ENCODE measurements at places on chromosomes 1 and 21.

- no peak for DNase-seq
- peaks cover 4% of the 10 kb centered on the region for H3K27me3 ChIP-seq
- H3K27ac ChIP-seq: peak overlapping the region; percentile 27
- peaks cover 27% of the 10 kb centered on the region for H3K4me1 ChIP-seq
- peaks cover 19% of the 10 kb centered on the region for H3K36me3 ChIP-seq
- no peak overlapping the region for H3K4me3 ChIP-seq
These were observed 25.6 kb upstream of the JUN start for GRCh38 chr1:58809325-58810010.

DNA sequence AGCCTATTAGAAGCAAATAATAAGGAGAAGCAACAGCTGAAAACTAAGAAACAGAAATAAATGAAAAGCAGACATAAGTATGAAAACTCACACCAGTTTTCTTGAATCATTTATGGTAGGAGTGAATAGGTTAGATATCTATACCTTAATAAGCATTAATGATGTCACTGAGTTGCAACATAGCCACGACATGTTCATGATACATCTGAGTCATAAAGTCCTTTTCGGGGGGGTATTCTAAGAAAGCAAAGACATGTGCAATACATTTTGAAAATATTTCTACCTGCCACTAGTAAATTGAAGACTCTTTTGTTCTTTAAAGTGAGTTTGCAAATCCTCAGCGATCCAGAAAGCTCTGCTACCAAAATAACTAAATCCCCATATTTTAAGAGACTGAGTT lies 7.2 kb downstream of the CD34 start:
- H3K4me3 ChIP-seq: no peak overlapping the region
- H3K27ac ChIP-seq: no peak overlapping the region
- no peaks in the 10 kb centered on the region for H3K4me1 ChIP-seq
- H3K27me3 ChIP-seq: no peaks in the 10 kb centered on the region
- no peak for DNase-seq

DNA sequence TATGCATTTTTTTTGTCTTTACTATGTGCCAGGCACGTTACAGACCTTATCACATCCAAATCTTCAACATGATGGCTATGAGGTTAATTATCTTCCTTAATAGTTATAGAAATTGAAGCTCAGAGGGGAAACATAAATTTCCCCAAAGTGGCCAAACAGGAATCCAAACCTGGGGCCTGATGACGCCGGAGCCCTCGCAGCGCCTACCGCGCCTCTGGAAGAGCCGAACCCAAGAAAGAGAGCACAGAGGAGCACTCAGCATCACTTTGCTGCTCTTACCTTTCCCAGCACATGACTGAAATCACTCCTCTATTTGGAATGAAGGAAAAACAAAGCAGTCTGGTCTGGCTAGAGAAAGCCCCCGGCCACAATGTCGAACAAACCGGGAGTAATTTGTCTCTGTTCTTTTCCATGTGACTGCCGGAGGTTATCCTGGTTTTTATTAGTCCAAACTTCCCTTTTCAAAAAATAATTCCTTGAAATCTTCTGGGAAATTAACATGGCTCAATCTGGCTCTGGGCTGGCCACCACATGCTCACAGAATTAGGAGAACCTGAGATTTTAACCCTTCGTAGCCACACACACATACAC lies 195.5 kb downstream of the ADSS2 start:
- no peak overlapping the region for H3K27ac ChIP-seq
- H3K27me3 ChIP-seq: no peaks in the 10 kb centered on the region
- H3K4me1 ChIP-seq: peaks cover 17% of the 10 kb centered on the region
- DNase-seq: no peak

GRCh38 chr1:149879556-149879955 lies 19.8 kb upstream of the BOLA1 start:
- H3K36me3 ChIP-seq: no peaks in the 10 kb centered on the region
- DNase-seq: no peak
- H3K4me1 ChIP-seq: peaks cover 7% of the 10 kb centered on the region
- peaks cover 2% of the 10 kb centered on the region for H3K27me3 ChIP-seq
- H3K4me3 ChIP-seq: no peak overlapping the region
- no peak overlapping the region for H3K27ac ChIP-seq

DNA sequence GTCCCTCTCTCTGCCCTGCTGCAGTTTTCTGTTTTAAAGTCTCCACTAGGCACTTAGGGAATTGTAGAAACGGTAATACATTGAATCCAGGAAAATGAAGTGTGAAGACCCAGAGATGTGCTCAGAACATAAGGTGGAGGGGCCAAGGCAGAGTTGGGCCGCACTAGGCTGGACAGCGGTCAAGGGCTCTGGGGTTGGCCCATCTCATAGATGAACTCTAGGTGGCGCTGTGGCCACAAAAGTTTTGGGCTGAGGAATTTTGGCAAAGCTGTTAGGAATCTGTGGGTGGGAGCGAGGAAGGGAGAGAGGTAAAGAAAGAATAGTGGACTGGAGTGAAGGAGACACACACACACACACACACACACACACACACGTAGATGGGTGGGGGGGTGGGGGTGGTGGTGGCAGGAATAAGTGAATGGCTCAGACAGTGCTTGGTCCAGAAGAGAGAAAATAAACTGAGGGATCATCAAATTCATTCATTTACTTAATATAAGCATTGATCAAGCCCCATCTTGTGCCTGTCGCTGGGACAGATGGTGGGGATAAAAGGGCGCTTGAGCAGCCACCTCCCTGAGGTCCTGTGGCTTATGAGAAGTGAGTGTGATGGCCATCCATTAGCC lies 258.5 kb downstream of the TRABD2B start:
- H3K27ac ChIP-seq: no peak overlapping the region
- no peaks in the 10 kb centered on the region for H3K36me3 ChIP-seq
- peaks cover 13% of the 10 kb centered on the region for H3K27me3 ChIP-seq

DNA sequence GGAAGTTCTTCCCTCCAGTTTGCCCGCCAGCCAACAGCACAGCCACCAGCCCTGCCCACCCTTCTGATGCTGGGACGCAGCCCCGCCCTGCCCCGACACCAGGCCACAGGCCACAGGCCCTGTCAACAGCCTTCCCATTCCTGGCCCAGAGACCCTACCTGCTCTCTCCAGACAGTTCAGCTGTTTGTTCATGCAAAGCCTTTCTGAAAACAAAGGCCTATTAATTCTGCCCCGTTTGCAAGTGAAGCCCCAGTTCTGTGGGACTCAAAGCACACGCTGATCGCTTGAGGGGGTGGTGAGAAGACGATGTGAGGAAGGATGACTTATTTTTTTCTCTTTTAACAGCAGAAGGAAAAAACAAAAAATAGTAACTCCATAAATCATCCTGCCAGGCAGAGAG lies 55.4 kb upstream of the KIF26B start:
- no peak for DNase-seq
- no peak overlapping the region for H3K27ac ChIP-seq
- no peaks in the 10 kb centered on the region for H3K4me1 ChIP-seq
- H3K36me3 ChIP-seq: no peaks in the 10 kb centered on the region
- H3K4me3 ChIP-seq: no peak overlapping the region
- H3K27me3 ChIP-seq: no peaks in the 10 kb centered on the region

DNA sequence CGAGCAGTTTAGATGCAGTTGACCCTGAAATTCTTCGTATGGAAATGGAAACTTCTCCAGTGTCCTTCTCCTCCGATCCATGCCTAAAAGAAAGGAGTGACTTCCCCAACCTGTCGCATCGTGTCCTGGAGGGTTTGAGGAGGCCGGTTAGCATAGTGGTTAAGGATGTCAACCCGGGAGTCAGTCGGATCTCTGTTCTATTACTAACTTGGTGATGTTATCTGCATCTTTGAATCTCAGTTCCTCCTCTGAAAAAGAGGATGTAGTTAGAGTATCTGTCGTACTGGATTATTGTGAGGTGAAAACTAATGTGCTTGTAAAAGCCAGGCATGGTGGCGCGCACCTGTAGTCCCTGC lies 684 bp downstream of the ZBTB8B start:
- no peak for DNase-seq
- peaks cover 23% of the 10 kb centered on the region for H3K27me3 ChIP-seq
- no peaks in the 10 kb centered on the region for H3K36me3 ChIP-seq

DNA sequence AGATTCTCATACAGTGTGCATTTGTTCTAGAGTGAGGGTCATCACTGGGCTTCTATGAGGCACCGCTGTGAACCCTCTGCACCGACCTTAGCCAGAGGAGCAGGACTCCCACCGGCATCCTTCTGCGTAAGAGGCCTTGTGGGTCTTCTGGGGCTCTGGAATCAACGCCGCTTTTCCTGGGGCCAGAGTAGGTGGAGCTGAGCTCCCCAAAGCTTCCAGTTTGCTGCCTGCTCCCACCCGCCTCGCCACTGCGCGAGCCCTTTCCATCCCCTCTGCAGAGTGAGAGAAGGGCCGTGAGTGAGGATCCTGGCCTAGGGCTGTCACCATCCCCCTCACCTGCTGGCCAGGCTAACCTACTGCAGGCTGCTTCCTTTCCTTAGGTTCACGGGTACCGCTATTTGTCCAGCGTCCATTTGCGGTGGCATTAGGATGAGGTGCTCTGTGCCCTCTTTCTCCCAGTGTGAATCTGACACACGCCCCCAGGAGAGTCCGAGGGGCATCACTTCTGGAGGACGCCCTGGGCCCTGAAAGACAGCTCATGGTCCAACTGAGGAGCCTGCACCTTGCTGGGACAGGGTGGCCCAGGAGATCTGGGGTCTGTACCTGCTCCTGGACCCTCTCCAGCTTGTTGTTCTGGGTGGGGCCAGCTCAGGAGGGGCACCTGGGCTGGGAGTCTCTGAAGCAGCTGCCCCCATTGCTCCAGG lies 36.2 kb downstream of the UMODL1 start:
- peaks cover 11% of the 10 kb centered on the region for H3K27me3 ChIP-seq
- H3K4me3 ChIP-seq: no peak overlapping the region
- DNase-seq: no peak
- H3K36me3 ChIP-seq: no peaks in the 10 kb centered on the region
- H3K27ac ChIP-seq: no peak overlapping the region

GRCh38 chr1:228794173-228794572 lies 58.9 kb downstream of the RHOU start:
- H3K4me3 ChIP-seq: no peak overlapping the region
- peaks cover 9% of the 10 kb centered on the region for H3K36me3 ChIP-seq
- H3K27ac ChIP-seq: no peak overlapping the region
- H3K4me1 ChIP-seq: peaks cover 18% of the 10 kb centered on the region
- DNase-seq: peak; percentile 22

GRCh38 chr1:224392411-224393249 lies 36.0 kb downstream of the CNIH4 start:
- no peaks in the 10 kb centered on the region for H3K27me3 ChIP-seq
- peaks cover 29% of the 10 kb centered on the region for H3K4me1 ChIP-seq
- no peak overlapping the region for H3K4me3 ChIP-seq
- no peak for DNase-seq
- H3K36me3 ChIP-seq: peaks cover 65% of the 10 kb centered on the region
- peak overlapping the region; percentile 64 for H3K27ac ChIP-seq
